ENCODE measurements at places on chromosomes 1 and 21. TPM values are rescaled to one million over a fixed set of nuclear protein-coding genes. Genes with fewer than 3 reads are reported as not detected.

Gene RCOR3
- total RNA-seq: 30.1 TPM

Gene EVI5
- total RNA-seq: 31.6 TPM

Gene INSRR
- not detected for total RNA-seq

Gene BARHL2
- not detected for total RNA-seq

Gene MCOLN2
- total RNA-seq: 2.4 TPM

Gene OLFML2B
- total RNA-seq: 39.7 TPM

Gene KRTAP10-2
- not detected for total RNA-seq

Gene GCSAML
- not detected for total RNA-seq

Gene PRAMEF13
- not detected for total RNA-seq

Gene AMY2A
- total RNA-seq: not detected

Gene NR5A2
- total RNA-seq: 0.84 TPM

Gene CRYZL1
- total RNA-seq: 29.0 TPM

Gene AXDND1
- not detected for total RNA-seq

Gene FMOD
- 7.5 TPM for total RNA-seq

Gene FMN2
- not detected for total RNA-seq
